ENCODE measurements at places on chromosomes 3 and 15.
A peak's percentile ranks its signal among the peaks of the same experiment; 100 is the strongest.

GRCh38 chr15:46858150-46858549, 859.2 kb upstream of the SEMA6D start:
- no peak for DNase-seq

GRCh38 chr3:158091531-158091930, 14.7 kb downstream of the SHOX2 start:
- peak; percentile 39 for DNase-seq

- DNase-seq = peak; percentile 69
Measured at GRCh38 chr3:98994128-98994762, 92.8 kb upstream of the DCBLD2 start.

DNA sequence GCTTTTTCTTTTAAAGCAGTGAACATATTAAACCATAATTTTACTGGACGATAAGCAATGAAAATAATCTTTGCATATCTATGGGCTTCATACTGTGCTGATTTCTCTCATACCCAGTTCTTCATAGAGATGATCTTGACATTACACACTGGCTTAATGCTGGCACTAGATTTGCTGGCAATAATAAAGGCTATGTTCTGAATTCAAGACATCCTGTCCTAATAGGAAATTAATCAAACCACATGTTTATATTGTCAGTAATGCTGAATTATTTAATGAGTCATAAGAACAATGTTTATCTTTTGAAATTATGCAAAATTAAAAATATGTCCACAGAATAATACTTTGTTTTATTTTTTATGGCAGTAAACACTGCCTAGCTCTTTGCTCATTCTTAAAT, 643.2 kb downstream of the OTOL1 start:
- peak; percentile 18 for DNase-seq

GRCh38 chr15:63277038-63277892, at the start of gene APH1B:
TSS of gene APH1B (plus strand) at chr15:63277605. CDS start at chr15:63277624, 19 bp downstream.
- DNase-seq = peak; percentile 36

DNA sequence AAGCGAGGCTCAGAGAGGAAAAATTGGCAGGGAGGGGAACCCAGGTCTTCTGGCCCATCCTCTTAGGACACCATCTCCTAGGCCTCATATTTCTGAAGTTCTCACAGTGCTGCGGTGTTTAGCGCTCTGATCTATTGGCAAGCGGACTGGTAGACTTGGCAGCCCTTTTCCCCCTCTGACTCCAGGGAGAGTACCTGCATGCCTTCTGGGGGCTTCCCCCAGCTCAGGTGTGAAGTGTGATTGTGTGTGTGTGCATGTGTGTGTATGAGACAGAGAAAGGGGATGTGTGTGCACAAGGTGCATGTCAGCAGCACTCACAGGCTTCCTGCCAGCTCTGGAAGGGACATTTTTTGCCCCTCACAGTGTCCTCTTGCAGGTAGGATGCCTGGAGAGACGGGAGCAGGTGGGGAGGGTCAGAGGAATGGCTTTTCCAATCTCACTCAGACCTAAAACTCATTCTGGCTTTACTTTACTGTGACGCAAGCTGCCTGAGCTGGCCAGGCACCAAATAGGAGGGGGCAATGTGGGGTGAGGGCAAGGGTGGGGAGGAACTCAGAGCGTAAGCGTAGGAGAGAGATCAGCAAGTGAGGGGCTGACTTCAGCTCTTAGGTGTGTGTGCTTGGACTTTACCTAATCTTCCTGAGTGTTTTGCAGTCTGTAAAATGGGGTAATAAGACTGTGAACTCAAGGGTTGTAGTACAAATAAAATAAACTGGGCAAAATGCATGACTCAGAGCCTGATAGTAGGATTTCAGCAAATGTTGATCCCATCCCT, 4.0 kb upstream of the IL17RE start:
- DNase-seq = peak; percentile 37

- peak; percentile 93 for DNase-seq
Measured at GRCh38 chr3:171181907-171182690, 155.6 kb upstream of the SLC2A2 start.

All from amniotic epithelial cell (primary cell).